ENCODE measurements at places on chromosomes 7 and 10. TPM values are rescaled to one million over a fixed set of nuclear protein-coding genes. Genes with fewer than 3 reads are reported as not detected.

Gene BUB3
- total RNA-seq, result 359 TPM

Gene SLC16A9
- 5.7 TPM for total RNA-seq

Gene PRSS37
- not detected for total RNA-seq

Gene POMZP3
- total RNA-seq, result 9.7 TPM

Gene COL13A1
- 16.6 TPM for total RNA-seq

Gene CYP26C1
- 0.26 TPM for total RNA-seq

Gene GPR26
- total RNA-seq, result 0.07 TPM

Gene DOCK1
- 47.9 TPM for total RNA-seq

Gene CYP2C9
- not detected for total RNA-seq

Gene OR9A2
- not detected for total RNA-seq

Gene TMEM229A
- 0.42 TPM for total RNA-seq

Gene SMKR1
- not detected for total RNA-seq

Gene FBXL13
- 0.97 TPM for total RNA-seq

Gene SPDYE16
- not detected for total RNA-seq

Gene SH2D4B
- not detected for total RNA-seq

Gene PNLIPRP3
- total RNA-seq, result not detected

Gene ELMO1
- 8.7 TPM for total RNA-seq

Gene ABCB4
- 0.85 TPM for total RNA-seq

Gene LRRD1
- total RNA-seq, result not detected

Gene LOXL4
- 1.4 TPM for total RNA-seq

Gene RET
- 16.0 TPM for total RNA-seq

Gene TDRD1
- 0.14 TPM for total RNA-seq

Gene NUTM2E
- 0.15 TPM for total RNA-seq
